Uterus (tissue), 4 donors: ENCODE measurements at places on chromosomes 6 and 20. TPM values are rescaled to one million over a fixed set of nuclear protein-coding genes. Genes with fewer than 3 reads are reported as not detected.

Gene BMP5
- total RNA-seq: not detected

DNA sequence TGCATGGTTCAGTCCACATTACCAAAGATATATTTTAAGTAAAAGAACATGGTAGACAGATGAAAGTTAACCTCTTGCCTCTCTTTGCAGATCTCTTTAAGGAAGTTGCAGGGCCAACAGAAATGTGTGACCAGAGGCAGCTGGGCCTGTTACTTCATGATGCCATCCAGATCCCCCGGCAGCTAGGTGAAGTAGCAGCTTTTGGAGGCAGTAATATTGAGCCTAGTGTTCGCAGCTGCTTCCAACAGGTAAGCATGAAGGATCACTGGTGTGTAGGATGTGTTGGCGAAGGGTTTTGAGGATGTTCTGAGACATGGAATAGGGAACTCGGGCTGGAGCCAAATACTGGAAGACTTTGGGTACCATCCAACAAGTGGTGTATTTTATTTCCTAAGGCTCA lies 508.6 kb downstream of the UTRN start:
- H3K4me1 ChIP-seq: no peaks in the 10 kb centered on the region
- no peak overlapping the region for H3K4me3 ChIP-seq
- DNase-seq: no peak

- no peak overlapping the region for H3K27ac ChIP-seq
- H3K27me3 ChIP-seq: no peaks in the 10 kb centered on the region
- no peak overlapping the region for H3K4me3 ChIP-seq
- H3K36me3 ChIP-seq: no peaks in the 10 kb centered on the region
- H3K4me1 ChIP-seq: peaks cover 5% of the 10 kb centered on the region
Observed at GRCh38 chr6:31083742-31084354, 28.5 kb downstream of the C6orf15 start.

Gene REM1
- 12.1 TPM for total RNA-seq

DNA sequence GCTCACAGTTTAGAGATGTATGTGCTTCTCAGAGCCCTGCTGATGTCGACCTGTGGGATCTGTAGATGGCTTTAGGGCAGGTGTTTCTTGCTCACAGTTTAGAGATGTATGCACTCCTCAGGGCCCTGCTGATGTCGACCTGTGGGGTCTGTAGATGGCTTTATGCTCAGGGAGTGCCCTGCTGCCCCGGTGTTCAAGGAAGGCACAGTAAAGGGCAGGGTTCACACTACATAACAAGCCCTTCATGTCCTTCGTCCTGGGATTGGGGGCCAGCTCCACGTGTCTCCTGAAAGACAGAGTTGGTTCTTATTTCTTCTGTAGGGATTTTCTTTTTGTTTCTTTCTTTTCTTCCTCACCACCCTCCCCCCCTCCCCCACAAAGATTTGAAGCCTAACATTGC lies 91.1 kb downstream of the SMOC2 start:
- H3K4me3 ChIP-seq: no peak overlapping the region
- peaks cover 6% of the 10 kb centered on the region for H3K4me1 ChIP-seq
- no peak for DNase-seq
- no peaks in the 10 kb centered on the region for H3K27me3 ChIP-seq
- no peaks in the 10 kb centered on the region for H3K36me3 ChIP-seq
- no peak overlapping the region for H3K27ac ChIP-seq

DNA sequence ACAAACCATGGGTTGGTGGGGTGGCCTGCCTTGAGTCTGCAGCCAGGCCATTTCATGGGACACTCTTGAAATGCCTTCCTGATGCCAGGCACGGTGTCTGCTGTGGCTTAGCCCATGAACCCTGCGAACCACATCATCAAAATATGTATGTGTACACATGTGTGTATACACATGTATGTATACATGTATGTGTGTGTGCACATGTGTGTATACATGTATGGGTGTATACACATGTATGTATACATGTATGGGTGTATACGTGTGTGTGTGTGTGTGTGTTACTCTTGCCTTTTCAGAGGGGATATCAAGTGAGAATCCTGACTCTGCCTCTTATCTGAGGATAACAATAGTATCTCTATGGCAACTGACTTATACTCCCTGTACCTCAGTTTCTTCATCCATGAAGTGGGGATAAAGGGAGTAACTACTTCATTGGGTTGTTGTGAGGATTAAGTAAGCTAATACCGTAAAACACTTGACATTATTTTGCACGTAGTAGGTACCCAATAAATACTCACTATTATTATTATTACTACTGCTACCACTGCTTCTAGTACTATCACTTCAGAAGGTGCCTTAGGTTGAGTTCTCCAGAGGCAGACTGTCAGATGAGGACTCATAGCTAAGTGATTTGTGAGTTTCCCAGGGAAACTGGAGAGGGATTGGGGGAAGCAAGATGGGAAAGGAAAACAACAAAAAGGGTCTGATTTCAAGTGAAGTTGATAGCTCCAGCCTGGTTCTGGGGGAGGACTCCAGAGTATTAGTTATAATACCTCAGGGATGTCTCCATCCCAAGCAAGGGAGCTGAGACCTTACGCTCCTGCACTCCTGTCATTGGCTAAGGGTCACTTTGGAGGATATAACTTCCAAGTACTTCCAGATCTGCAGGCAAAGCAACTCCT lies 110.5 kb downstream of the VEGFA start:
- H3K27ac ChIP-seq: no peak overlapping the region
- no peaks in the 10 kb centered on the region for H3K27me3 ChIP-seq
- no peak for DNase-seq
- H3K4me3 ChIP-seq: no peak overlapping the region

GRCh38 chr20:21395051-21395665 lies 2.2 kb downstream of the NKX2-4 start:
- no peak overlapping the region for H3K4me3 ChIP-seq
- peaks cover 64% of the 10 kb centered on the region for H3K27me3 ChIP-seq
- H3K36me3 ChIP-seq: no peaks in the 10 kb centered on the region

DNA sequence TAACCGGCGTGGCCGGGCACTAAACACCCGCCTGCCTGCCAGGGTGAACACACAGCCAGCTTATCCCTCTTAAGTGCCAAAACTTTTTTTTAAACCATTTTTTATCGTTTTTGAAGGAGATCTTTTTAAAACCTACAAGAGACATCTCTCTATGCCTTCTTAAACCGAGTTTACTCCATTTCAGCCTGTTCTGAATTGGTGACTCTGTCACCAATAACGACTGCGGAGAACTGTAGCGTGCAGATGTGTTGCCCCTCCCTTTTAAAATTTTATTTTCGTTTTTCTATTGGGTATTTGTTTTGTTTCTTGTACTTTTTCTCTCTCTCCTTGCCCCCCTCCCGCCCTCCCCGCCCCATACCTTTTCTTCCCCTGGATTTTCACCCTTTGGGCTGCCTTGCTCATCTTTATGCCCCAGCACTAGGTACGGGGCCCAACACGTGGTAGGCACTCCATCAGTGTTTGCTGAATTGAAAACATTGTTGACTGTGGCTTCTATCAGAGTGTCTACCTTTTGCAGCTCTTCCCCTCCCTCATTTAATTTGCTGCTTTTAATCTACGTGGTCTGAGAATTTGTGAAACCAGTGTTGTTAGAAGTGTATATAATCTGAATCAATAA lies 1.5 kb downstream of the ZCCHC3 start:
- peaks cover 6% of the 10 kb centered on the region for H3K4me1 ChIP-seq
- H3K36me3 ChIP-seq: no peaks in the 10 kb centered on the region
- no peaks in the 10 kb centered on the region for H3K27me3 ChIP-seq
- peak overlapping the region; percentile 96 for H3K27ac ChIP-seq

GRCh38 chr6:39353698-39354315 lies 31.3 kb upstream of the KCNK16 start:
- no peaks in the 10 kb centered on the region for H3K36me3 ChIP-seq
- no peak overlapping the region for H3K27ac ChIP-seq
- no peak overlapping the region for H3K4me3 ChIP-seq
- H3K27me3 ChIP-seq: no peaks in the 10 kb centered on the region

DNA sequence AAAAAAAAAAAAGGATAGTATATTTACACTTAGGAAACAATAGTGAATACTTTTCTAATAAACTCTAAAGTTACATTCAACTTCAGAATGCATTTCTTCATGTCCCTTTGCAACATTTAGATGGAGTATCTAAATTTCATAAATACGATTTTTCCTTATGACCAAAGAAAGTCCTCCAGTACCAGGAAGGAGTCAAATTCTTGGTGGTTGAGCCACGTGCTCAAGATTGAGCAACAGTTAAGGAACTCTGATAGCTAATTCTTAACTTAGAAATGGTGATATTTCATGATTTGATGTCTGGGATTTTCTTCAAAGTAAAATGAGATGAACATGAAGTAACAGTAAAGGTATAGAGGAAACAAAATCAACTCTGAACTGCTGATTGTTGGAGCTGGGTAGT lies 92.7 kb downstream of the SASH1 start:
- H3K4me3 ChIP-seq: no peak overlapping the region
- no peaks in the 10 kb centered on the region for H3K4me1 ChIP-seq
- no peaks in the 10 kb centered on the region for H3K36me3 ChIP-seq
- no peaks in the 10 kb centered on the region for H3K27me3 ChIP-seq
- DNase-seq: no peak
- H3K27ac ChIP-seq: no peak overlapping the region

- H3K36me3 ChIP-seq: no peaks in the 10 kb centered on the region
- H3K27ac ChIP-seq: peak overlapping the region; percentile 94
- H3K27me3 ChIP-seq: no peaks in the 10 kb centered on the region
- peak; percentile 80 for DNase-seq
Observed at GRCh38 chr20:36465109-36466080, 75.9 kb upstream of the MYL9 start.

- DNase-seq: no peak
- no peaks in the 10 kb centered on the region for H3K4me1 ChIP-seq
- no peak overlapping the region for H3K27ac ChIP-seq
- peaks cover 8% of the 10 kb centered on the region for H3K27me3 ChIP-seq
Observed at GRCh38 chr6:13014504-13015378, 298.2 kb downstream of the PHACTR1 start.

DNA sequence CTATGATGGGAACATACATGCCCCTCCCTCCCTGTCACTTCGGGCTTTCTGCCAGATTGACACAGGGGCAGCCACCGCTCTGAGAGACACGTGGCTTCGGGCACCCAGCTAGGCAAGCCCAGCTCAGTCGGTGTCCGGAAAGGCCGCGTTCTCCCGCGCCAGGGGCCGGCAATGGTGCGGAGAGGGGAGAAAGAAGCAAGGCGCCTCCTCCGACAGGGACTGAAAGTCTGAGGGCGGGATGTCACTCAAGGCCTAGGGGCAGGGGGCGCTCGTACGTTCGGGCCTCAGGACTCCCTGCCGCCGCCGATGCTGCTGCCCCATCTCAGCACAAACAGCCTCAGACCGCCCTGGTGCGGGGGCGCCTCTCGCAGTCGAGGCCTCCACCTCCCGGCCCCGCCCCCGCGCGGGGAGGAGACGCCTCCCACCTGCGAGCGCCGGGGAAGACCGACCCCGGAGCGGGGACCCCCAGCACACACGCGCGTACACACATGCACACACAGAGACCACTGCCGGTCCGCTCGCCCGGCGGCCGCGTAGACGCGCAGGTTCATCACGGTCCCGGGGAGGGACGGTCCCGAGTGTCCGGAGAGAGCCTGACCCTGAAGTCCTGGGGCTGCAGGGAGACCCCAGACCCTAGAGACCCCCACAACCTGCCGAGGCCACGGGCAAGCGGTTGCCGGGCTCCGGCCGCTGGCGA lies 1.9 kb downstream of the GRM4 start:
- no peaks in the 10 kb centered on the region for H3K36me3 ChIP-seq
- H3K4me1 ChIP-seq: peaks cover 18% of the 10 kb centered on the region
- H3K27me3 ChIP-seq: peaks cover 16% of the 10 kb centered on the region
- DNase-seq: peak; percentile 30

- peaks cover 17% of the 10 kb centered on the region for H3K4me1 ChIP-seq
- no peak overlapping the region for H3K27ac ChIP-seq
- no peak for DNase-seq
- H3K27me3 ChIP-seq: no peaks in the 10 kb centered on the region
- H3K4me3 ChIP-seq: peak overlapping the region; percentile 14
- no peaks in the 10 kb centered on the region for H3K36me3 ChIP-seq
Observed at GRCh38 chr6:72622094-72622940, 453 bp downstream of the KCNQ5 start.

Gene NOX3
- not detected for total RNA-seq

DNA sequence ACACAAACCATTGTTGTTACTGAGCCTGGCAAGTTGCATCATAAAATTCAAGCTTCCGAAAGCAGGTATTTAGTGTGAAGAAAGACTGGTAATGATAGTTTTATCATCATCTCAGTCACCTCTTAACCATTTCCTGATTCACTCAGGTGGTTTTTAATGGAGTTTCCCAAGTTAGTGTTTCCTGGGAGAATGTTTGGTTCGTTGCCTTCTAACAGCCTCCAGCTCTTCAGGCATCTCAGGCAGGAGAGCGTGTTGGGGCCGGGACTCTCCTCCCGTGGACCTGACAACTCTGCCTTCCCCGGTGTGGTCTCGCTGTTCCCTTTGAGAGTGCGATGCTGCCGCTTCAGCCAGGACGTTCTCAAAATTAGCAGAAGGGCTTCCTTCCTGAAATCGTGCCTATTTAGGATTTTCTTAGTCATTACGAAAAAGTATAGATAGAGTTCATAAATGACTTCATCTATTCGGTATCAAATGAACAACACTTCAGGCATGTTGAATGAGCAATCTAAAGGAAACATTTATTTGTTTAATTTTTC lies 105.0 kb upstream of the QKI start:
- H3K4me1 ChIP-seq: no peaks in the 10 kb centered on the region
- no peaks in the 10 kb centered on the region for H3K27me3 ChIP-seq
- H3K27ac ChIP-seq: no peak overlapping the region

DNA sequence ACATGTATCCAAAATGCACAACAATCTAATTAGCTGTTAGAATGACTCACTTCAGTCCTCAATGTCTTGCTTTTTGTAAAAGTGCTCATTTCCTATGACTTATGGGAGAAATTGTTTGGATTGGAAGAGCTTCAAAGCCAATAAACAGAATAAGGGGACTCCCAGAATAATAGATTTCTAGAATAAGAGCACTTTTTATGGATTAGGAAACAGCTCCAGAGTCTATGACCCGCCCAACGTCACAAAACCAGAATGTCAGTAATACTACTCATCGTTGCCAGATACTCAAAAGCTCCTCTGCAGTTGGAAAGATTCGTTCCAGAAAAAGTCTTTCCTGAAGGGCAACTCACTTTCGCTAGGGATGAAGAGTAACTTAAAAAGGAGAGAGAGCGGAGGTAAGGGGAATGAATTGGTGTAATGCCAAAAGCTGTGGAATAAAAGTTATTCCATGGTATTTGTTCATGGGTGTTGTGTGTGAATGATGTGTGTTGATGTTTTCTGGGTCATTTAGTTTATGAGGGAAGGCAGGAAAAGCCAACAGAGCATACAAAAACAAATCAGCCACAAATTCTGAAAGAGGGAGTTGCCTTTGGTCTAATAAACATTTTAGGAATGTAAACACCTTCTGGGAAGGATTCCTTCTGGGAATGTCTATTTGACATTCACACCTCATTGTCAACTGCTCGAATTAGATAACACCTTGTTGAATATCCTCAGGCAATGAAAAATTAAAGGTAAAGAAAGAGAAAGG lies 64.6 kb downstream of the SYNE1 start:
- peak overlapping the region; percentile 37 for H3K27ac ChIP-seq
- no peaks in the 10 kb centered on the region for H3K36me3 ChIP-seq
- no peaks in the 10 kb centered on the region for H3K27me3 ChIP-seq

GRCh38 chr20:4929686-4930397 lies 71.5 kb downstream of the SLC23A2 start:
- H3K36me3 ChIP-seq: no peaks in the 10 kb centered on the region
- no peak overlapping the region for H3K4me3 ChIP-seq
- H3K27me3 ChIP-seq: no peaks in the 10 kb centered on the region
- DNase-seq: no peak
